Stimulated activated CD4-positive, alpha-beta T cell treated with anti-CD3 and anti-CD28 coated beads, Interleukin-4, amount 100 ng/mL, for 24 hours (primary cell): ENCODE measurements at places on chromosomes 16 and 17.

DNA sequence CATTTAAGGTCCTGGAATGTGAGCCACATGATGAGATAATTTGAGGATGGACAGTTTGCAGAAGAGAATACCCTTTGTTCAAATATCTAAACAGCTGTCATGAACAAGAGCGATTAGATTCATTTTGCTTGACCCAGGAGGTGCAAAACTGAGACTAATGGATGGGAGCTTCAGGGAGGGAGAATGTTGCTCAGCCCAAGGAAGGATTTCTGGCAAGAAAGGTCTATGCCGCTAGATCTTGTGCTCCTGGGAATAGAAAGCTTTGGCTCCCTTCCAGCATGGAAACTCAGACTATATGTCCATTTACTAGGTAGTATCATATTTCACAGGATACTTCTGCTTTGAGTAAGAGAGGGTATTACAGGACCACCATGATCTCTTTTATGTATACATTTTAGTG, 14.8 kb upstream of the CDH11 start:
- no peak for DNase-seq

DNA sequence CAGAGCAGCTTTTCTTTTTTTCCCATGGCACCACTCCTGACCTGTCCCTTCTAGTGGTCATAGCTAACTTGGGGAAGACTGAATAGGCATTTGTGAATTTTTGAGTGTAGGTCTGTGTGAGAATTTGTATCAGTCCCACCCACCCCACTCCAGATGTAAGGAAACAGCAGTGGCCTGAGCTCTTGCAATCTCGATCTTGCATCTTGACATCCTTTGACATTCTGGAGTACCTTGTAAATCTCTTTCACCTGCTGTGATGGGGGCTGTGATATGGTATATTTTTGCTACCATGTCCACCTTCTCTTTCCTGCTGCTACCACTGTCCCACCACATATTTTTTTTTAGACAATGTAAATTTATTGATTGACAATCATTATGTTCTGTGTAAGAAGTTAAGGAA, 289.3 kb downstream of the MAP2K6 start:
- no peak for DNase-seq

GRCh38 chr16:19363740-19364139, 53.9 kb upstream of the TMC5 start:
- no peak for DNase-seq

DNA sequence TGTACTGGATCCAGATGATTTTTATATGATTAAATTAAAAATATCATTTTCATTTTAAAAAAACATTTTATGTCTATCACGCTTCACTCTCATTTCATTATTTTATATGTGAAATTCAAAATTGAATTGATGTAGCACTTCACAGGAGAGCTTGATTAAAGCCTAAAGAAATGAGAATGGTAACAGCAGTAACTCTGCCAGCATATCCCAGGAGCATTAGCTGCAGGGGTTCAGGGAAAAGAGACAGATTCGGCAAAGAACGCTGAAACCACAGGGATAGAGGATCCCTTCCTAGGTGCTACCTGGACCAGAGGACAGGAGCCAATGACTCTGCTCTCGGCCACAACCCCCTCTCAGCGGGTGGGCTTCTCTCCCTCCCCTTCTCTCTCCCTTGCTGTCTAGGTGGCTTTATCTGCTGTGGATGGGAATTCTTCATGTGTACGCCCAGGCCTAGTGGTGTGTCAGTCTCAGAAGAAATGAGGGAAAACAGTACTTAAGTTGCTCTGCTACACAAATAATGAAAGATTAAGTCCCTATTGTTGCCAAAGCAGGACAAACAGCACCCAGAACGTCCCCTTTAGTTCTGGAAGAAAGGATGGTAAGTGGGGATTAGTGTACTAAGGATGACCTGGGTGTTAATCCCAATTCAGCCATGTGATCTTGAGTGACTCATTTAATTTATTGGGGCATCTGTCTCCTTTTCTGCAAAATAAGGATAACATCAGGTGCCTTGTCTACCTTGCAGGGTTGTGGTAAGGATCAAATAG, 123.3 kb downstream of the CDK5R1 start:
- no peak for DNase-seq

DNA sequence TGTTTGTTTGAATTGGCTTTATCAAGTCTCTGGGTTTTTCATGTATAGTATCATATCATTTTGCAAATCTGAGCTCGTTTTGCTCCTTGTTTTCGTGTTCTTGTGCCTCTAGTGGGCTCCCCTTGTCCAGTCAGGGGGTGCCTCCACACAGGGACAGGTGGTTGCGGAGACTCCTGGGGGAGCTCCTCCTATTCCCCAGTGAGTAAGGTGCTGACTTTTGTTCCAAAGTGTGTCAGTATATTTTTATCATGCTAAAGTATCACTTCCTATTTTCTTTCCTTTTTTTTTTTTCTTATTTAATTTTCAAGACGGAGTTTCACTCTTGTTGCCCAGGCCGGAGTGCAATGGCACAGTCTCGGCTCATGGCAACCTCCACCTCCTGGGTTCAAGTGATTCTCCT, 30.3 kb upstream of the IL17C start:
- no peak for DNase-seq

GRCh38 chr16:85492295-85492864, 120.7 kb upstream of the GSE1 start:
- DNase-seq: no peak
